ENCODE measurements at places on chromosomes 3 and 15.

- no peak for DNase-seq
Measured at GRCh38 chr3:53996141-53996874, 104.6 kb upstream of the SELENOK start.

DNA sequence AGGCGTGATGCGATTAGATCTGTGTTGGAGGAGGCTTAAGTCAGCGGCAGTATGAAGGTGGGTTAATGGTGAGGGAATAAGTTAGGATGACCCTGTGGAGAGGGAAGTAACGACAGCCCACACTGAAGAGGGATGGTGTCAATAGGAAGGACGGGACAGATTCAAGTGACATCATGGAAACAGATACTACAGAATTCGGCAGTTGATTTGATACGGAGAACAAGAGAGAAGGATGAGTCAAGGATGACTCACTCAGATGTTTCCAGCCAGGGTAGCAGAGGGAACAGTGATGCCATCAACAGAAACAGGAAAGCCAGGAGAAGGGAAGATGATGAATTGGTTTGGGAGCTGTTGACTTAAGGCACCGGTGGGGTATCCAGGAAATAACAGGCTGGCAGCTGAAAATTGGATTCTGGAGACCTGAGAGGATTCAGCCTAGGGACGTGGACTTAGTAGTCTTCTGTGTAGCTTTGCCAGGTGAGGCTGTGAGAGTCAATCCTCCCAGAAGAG is 38.0 kb downstream of the SHC4 start:
- DNase-seq, result peak; percentile 43

- no peak for DNase-seq
Measured at GRCh38 chr3:72702390-72702789, 145.9 kb downstream of the SHQ1 start.

- no peak for DNase-seq
Measured at GRCh38 chr3:131067983-131068382, 41.3 kb downstream of the NEK11 start.

GRCh38 chr15:41561777-41562145 is 2.7 kb downstream of the TYRO3 start:
- DNase-seq, result peak; percentile 85

- peak; percentile 13 for DNase-seq
Measured at GRCh38 chr3:141094790-141095545, 43.8 kb downstream of the SPSB4 start.

DNA sequence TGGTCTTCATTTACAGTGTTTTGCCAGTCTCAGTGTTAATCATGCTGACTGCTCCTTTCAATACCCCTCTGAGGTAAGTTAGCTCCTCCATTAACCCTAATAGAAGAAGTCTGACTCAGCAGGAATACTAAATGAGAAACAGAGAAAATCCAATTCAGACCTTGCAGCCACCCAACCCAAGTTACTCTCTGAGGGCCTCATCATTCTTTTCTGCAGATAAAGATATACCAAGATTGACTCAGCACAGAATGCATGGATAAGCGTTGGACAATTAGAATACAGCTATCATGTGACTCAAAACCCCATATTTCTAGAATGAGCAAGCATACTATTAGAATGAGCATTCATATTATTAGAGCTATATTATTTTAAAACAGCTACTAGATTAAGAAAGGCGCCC is 389.1 kb upstream of the SGO1 start:
- DNase-seq, result no peak

DNA sequence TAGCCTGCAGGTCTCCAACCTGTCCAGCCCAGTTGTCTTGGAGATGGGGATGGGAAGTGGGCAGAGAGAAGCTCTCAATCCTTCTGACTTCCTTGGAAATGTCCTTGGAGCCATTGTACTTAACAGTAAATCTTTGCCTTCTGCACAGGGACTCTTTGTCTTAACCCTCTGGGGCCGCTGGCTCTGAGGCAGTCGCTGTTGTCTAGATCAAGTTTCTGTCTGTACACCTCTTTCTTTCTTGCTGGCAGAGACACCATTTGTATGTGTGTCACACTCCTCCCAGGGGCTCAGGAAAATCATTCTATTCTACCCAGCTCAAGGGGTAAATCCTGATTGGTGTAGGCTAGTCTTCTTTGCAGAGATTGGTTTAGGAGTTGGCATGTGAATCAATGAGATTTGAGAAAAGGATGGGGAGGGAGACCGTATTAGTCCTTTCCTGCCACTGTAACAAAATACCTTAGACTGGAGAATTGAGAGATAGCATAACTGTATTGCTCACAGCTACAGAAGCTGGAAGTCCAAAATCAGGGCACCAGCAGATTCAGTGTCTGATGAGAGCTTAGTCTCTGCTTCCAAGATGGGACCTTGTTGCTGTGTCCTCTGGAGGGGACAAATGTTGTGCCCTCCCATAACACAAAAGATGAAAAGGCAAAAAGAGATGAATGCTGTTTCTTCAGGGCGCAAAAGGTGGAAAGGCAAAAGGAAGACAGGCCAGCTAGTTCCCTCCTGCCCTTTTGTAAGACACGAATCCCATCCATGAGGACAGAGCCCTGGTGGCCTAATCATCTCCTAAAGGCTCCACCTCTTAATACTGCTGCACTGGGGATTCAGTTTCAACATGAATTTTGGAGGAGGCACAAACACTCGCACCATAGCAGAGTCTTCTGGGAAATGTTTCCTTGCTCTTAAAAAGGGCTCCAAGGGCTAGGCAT is 66.3 kb downstream of the PPCDC start:
- no peak for DNase-seq

DNA sequence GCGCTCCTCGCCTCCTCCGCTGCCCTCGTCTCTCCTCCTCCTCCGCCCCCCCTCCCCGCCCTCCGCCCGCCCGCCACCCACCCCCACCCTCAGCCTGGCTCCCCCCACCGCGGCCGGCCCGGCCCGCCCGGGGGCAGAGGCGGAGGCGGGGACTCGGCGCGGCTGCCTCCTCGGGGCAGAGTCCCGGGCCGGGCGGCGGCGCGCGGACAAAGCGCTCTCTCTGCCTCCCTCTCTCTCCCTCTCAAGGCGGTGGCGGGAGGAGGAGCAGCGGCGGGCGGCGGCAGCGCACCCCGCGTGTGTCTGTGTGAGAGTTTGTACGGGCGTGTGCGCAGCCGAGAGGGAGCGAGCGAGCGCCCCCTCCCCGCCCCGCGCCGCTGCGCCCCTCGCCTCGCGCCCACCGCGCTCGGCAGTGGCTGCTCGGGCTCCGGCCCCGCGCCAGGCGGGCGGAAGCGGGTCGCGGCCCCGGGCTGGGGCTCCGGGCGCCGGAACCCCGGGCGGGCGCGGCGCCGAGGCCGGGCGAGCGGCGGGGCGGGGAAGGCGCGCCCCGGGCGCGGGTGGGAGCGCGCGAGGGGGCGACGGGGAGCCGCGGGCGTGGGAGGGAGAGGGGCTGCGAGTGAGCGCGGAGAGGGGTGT is at the start of gene IGF2BP2:
TSS of gene IGF2BP2 (minus strand) at position 37 of the 633 bp plus-strand sequence. CDS start 82 bp downstream, outside the sequence.
- no peak for DNase-seq

DNA sequence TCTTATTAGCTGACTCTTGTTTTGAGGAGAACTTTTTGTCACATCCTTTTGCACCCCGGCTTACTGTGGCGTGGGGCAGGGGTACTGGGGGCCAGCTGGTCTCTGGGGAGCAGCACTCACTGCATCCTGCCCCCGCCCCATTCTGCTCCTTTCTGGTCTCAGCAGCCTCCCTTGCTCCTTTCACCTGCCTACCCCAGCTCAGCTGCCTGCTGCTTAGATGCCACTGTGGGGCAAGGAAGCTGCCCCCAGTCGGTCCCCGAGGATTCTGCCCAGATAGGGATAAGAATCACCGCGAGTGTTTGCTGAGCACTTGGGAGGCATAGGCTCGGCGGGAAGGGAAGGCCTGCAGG is 32.0 kb downstream of the APBA2 start:
- no peak for DNase-seq

- DNase-seq, result no peak
Measured at GRCh38 chr3:67654844-67655177, 399 bp upstream of the SUCLG2 start.

DNA sequence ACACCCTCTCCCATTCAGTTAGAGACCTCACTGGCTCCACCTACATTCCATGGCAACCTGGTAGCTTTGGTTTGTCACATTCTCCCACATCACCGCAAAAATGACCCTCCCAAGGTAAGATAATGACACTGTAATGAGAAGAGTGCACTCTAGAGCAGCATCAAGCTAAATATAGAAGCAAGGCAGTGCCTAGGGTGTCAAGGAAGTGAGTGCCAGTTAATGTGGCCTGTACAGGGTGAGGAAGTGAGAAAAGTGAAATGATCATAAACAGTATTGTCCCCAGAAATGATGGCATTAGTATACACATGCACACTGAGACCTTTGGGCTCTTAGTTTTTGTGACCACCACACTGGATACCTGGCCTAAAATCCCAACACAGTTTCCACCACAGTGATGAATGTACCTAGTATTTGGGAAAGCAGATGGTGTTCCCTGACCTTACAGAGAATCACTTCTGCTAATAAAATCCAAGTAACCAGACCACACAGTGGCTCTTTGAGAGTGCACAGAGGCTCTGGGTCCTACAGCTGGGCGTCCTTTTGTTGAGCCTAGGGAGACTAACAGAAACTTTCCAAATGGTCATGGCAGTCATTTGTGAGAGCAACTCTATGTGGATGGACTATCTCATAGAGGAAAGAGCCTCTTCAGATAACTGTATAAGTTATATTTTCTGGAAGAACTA is 106.6 kb downstream of the ARPP21 start:
- DNase-seq, result no peak

DNA sequence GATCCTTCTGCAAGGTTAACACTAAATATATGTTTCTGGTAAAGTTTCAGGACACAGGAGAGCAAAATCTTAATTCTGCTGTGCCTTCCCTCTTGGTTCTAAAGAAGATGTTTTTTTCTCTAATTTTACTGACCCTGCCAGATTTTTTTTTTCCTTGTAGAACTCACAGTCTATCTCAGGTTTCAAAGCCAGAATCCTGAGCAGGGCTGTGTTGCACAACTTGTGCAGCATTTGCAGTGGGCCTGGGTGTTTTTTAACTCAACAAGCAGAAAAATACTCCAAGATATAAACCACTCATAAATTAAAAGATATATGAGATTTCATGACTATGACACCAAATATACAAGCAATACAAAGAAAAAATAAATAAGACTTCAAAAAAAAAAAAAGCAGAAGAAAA is 40.2 kb upstream of the ARF4 start:
- DNase-seq, result no peak

DNA sequence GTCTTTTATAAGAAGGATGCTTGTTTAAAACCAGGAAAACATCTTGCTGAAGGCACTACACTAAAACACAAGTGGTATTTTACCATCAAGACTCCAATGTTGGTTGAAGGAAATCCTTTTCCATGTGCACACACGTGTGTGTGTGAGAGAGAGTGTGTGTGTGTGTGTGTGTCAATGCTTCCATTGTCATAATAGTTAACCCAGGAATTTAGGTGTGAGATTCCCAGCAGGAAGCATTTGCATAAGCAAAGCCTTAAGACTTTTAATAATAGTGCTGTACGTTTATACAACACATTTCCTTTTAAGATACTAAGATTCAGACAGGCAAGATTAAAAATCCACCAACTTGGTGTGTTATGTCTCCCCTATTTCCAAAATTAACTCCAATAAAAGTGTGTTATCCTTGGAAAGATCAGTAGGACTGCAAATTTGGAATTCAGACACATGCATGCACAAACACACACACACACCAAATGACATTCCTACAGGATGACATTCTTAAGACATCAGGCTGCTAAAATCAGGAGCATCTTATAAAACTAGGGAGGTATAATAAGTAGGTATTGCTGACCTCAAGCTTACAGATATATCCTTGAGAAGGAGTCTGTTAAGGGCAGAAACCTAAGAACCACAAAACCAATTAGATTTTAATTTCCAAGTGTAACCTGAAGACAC is 18.3 kb downstream of the LMCD1 start:
- no peak for DNase-seq

GRCh38 chr15:39598186-39598850 is 17.4 kb downstream of the THBS1 start:
- no peak for DNase-seq

DNA sequence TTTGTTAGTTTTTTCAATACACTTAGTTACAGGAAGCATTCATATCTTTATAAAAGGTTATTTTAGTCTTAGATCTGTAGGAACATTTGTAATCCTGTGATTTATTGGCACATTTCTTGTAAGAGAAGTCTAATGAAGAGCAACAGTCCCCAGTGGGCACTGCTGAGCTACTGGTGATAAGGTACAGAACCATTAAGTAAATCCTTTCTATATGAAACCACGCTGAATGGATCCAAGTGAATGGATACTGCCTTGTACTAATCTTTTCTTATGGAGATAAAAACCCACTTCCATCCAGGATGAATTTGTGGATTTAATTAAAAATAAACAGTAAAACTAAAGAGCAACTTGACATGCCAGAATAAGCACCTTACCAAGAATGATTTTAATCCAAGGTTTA is 64.0 kb downstream of the SHQ1 start:
- DNase-seq, result no peak

- no peak for DNase-seq
Measured at GRCh38 chr15:85414495-85414894, 34.1 kb downstream of the AKAP13 start.

GRCh38 chr15:62913246-62913645 is 129.3 kb upstream of the TPM1 start:
- no peak for DNase-seq

DNA sequence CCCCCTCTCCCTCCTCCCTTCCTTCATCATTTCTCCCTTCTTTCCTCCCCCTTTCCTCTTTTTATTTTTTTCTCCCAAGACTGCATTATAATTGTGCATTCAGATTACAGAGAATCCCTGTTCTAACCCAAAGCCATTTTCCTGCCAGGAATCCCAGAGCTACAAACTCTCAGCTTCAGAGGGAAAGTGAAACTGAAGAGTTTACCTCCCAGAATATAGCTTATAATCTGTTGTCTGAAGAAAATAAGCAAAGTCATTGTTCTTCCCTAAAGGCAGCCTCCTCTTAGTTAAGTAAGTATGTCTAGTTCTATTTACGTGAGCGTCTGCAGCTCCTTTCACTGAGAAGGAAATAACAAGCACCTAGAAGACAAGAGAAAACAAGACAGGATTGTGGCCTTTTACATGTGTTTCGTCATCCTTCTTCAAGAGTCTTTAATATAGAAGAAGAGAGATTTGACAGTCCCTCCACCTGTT is 97.2 kb downstream of the CHST2 start:
- DNase-seq, result no peak

DNA sequence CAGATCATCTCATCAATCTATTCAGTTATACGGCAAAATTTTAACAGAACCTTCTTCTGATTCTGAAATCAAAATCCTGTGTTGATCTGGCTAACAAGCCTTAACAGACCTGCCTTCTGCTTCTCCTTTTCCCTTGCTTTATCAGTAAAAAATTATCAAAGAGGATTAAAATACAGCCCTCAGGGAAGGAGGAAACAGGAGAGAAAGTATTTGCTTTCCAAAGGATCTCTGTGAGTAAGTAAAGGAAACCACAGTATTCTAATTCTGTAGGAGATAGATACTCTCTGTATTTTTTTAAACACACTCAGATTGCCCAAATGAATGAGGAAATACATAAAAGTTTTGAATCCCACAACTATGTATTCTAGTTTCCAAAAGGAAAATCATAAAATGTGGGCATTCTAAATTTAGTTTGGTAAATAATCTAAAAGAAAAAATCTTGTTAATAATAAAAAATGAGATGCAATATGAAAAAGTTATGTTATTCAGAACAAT is 221.8 kb downstream of the ZIC1 start:
- DNase-seq, result no peak

GRCh38 chr15:81740416-81740815 is 305.4 kb downstream of the MEX3B start:
- DNase-seq, result no peak

Data from caudate nucleus (tissue), 63 donors.